NCI-H2081 treated with DMSO at 0.1 percent for 48 hours (cell line): ENCODE measurements at places on chromosomes 13 and 19.

GRCh38 chr19:34135054-34135800, 37.1 kb upstream of the LSM14A start:
- DNase-seq = no peak

DNA sequence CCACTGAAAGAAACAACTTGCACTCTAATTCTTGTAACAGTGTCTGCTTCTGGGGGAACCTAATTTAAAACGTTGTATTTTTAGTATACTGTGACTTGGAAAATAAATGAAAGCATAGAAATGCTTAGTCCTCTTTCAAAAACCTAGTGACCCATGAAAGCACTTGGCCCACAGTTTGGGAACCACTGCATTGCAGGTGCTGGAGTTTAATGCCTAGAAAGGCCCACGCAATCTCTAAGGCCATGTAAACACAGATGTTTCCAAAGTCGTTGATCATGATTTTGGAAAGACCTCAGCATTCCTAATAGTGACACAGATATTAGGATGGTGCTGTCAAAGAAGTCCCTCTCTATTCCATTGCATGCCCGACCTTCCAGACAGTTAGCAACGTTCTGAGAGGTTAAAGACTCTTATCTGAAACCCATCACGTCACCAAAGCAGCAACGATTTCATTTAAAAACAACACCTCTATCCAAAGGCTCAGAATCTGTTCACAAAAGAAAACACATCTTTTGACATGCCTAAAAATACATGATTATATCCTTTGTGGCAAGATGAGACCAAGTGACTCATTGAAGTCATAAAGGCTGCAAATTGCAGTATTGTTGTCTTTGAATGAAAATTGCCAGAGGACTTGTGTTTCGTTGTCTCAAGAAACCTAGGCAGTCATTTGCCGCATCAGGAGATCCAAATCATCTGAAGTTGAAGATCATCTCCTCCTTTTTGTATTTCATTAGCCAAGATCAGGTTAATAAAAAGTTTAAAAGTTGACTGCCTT, 328.0 kb upstream of the ZNF507 start:
- no peak for DNase-seq

- DNase-seq = no peak
These were observed 6.0 kb upstream of the PRR19 start for GRCh38 chr19:42295831-42296525.

DNA sequence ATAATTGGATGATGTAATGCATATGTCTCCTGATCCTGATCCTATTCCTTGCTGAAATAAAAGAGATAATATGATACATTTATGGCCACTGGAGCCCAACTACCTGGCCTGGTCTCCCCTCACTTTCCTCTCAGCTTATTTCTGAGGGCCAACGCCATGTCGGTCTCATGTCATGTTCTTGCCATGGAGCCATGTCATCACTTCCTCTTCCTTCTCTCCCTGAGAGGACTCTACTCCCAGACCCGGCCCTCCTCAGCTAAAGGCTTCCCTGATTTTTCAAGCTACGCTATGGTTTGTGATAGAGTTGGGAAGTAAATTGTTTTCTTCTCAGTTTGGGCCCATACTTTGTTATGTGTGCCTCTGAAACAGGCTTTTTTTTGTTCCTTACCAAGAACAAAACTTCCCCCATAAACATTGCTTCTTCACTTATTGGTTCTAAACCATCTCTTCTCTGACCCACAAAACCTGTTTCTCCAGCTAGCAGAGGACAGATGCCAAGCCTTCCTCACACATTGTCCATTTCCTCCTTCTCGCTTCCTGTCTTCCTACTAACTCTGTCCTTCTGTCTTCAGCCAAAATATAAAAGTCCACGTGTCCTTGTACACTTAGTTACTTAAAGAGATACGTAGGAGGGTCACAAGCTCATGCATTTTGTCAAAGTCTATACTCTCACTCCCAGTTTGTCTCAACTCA, 319.9 kb upstream of the DACH1 start:
- no peak for DNase-seq

GRCh38 chr19:14561847-14562351, 10.0 kb downstream of the NDUFB7 start:
- no peak for DNase-seq
